Urinary bladder (tissue), 4 donors: ENCODE measurements at places on chromosomes 6 and 20. TPM values are rescaled to one million over a fixed set of nuclear protein-coding genes. Genes with fewer than 3 reads are reported as not detected.

Gene IL17A
- not detected for total RNA-seq

Gene LTA
- not detected for total RNA-seq

Gene WFDC10A
- not detected for total RNA-seq

Gene CCN2
- total RNA-seq = 85.8 TPM

Gene LST1
- total RNA-seq = 4.2 TPM

Gene ANKRD6
- total RNA-seq = 29.2 TPM

DNA sequence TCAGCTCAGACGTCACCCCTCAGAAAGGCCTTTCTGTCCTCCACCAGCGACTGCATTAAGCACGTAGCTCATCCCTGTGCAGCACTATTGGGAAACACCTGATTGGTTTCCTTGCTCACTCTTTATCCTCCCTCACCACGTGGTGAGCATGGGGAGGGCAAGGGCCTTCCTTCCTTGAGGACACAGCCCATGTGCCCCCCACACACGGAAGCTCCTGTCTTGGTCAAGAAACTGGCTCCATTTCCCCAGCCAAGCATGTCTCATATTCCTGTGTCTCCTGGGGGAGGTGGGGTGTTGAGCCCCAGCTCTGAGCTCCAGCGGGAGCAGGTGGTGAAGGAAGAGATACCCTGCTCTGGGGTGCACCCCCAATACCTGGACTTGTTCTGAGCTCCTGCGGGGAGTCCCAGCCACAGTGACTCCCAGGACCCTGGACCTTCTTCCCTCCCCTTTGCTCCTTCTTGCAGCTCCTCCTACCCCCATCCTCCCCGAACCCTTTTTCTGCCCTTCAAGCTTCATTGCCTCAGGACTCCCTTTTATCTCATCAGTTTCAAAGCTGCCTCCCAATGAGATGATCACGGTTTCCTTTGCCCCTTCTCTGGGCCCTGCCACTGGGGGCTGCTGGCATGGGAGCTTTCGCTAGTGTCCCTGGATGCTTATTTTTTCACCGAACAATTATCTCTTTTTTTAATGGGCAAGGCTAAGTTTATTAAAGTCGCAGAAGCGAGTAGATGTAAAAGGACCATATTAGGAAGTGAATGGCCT lies 230.1 kb downstream of the TFAP2C start:
- DNase-seq = no peak

GRCh38 chr6:111837007-111837406 lies 36.2 kb downstream of the FYN start:
- DNase-seq = no peak

- no peak for DNase-seq
Measured at GRCh38 chr6:3825331-3825831, 23.8 kb upstream of the FAM50B start.

GRCh38 chr6:5036269-5036668 lies 32.4 kb upstream of the RPP40 start:
- no peak for DNase-seq

- no peak for DNase-seq
Measured at GRCh38 chr6:90429713-90430112, 133.1 kb upstream of the BACH2 start.

- DNase-seq = no peak
Measured at GRCh38 chr20:2697768-2698167, 5.2 kb downstream of the EBF4 start.

GRCh38 chr6:104603108-104603745 lies 256.5 kb downstream of the HACE1 start:
- no peak for DNase-seq

DNA sequence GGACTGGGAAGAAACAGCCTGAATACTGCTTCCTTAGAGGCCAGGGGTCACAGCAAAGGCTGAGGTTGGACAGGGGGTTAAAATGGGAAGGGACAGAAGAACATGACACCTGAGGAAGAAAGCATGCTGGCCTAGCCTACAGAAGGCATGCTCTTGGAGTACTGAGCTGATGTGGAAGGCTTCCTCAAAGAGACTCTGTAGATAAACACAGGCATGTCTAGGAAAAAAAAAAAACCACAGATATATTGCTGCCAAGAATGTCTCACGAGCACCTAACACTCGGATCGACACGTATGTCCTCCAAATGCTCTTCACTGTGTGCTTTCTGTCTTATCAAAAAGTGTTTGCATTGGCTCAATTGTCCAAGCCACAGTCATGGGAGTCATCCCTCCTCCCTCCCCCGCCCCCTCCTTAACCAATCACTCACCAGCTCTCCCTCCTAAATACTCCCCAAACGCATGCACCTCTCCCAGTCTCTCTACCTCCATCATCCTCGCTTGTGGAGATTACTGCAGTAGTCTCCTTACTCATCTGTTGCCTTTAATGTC lies 101.1 kb upstream of the LRFN2 start:
- DNase-seq = no peak

DNA sequence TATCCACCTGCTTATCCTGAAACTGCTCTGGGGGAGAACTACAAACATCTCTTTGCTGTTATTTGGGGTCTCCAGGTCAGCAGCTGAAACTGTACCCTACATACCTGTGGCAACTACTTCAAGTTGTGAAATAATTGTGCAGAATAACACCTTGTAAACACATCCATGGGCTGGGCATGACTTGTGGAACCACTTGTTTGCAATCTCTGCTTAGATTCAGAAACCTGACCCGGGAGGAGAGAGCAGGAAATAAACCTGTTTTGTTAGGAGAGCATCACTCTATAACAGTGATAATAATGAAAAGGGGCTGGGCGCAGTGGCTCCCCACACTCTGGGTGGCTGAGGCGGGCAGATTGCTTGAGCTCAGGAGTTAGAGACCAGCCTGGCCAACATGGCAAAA lies 183.1 kb downstream of the NFATC2 start:
- DNase-seq = no peak

DNA sequence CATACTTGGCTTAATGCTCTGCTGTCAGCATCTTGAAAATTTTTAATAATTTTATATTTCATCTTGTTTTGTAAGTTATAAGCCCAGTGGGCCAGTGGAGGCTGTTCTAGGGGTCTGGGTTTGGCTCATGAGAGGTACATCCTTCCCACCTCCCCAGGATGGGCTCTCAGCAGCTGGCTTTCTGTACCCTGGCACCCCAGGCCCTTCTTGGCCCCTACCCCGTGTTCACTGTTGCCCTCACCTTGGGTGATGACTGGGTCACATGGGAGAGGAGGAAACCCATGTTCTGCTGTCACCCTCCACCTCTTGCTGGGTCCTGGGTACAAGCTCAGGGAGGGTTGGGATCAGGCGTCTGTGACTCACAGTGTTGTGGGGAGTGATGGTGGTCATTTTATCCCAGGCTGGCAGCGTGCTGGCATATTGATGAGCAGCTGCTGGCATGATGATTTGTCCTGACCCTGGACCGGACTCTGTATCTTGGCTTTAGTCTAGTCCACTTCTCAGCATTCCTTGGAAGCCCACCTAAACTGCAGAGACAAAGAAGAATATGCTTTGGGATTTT lies 34.6 kb downstream of the SLC16A10 start:
- DNase-seq = no peak

DNA sequence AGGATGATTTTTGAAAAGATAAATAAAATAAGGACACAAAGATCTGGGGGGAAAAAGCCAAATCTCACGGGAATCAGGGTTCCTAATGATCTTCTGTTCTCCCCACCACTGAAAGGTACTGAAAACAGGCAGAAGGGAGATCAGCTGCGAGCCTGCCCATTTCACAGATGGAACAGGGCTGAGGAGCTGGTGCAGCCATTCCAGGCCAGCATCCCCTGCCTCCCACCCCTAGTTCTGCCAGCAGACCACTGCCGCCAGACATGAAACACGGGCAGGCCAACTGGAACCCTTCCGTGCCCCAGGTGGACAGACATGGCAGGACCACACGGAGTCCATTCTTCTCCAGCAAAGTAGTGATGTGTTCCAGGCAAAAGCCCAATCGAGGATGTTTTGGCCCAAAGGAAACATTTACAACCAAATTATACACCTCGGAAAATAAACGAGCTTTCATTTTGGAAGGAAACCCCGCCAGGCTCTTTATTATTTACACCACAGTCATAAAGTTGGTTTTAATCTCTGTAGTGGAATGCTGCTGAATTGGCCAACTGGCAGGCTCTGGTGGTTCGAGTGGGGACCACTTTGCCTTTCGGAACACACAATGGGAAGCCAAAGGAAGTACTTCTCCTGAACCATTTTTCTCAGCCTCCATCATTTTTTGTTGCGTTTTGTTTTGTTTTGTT lies 28.2 kb downstream of the ISM1 start:
- DNase-seq = no peak

DNA sequence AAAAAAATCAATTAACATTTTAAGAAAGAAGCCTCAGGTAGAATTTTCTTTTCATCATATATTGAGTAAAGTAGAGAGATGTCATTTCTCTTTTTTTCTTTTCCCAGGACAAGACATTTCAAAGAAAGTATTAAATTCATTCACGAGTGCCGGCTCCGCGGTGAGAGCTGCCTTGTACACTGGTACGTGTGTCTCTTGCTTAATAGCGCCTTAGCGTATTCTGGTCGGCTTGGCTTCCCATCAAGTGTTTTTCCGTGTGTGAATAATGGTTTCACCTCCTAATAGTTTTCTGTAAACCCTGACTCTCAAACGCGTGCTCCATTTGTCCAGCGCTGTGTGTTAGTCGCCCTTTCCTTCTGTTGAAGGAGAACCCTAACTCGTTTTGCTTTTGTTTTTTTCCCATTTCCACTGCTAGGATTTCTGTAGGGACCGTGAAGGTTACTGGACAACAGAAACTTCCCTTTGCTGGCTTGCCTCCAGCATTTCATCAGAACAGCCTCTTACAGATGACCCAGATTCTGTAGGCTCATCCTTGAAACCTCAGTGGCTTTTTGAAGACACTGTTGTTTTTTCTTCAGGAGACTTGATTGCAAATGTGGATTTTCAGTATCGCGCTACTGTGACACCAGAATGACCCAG lies 45.7 kb upstream of the IRF4 start:
- no peak for DNase-seq

DNA sequence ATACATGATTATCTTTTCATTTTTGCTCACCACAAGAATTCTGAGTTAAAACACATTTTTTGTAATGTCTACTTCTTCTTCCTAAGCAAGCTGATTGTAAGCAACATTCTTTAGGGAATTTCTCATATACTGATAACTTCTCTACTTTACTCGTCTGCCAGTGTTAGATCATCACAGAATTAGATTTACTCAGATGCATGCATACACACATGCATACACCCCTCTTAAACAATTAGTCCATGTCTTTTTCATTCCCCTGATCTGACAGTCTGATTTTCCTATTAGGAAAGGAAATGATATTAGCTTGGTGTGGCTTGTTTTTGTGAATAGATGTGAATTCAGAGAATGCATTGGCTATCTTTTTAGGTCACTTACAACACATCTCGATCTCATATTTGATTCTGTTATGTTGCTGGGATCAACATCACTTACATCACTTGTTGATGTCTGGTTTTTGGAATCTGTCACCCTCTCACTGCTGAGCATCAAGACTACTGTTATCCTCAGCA lies 91.4 kb downstream of the FIG4 start:
- DNase-seq = no peak

DNA sequence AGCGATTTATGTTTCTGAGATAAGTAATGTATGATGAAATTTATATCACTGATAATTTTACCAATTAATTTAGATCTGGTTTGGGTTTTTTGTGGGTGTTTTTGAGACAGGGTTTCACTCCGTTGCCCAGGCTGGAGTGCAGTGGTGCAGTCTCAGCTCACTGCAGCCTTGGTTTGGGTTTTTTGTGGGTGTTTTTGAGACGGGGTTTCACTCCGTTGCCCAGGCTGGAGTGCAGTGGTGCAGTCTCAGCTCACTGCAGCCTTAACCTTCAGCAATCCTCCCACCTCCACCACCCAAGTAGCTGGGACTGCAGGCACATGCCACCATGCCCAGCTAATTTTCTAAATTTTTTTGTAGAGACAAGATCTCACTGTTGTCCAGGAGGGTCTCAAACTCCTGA lies 13.0 kb downstream of the MRS2 start:
- DNase-seq = no peak

GRCh38 chr6:39891976-39892375 lies 42.3 kb downstream of the MOCS1 start:
- DNase-seq = no peak

GRCh38 chr6:82030761-82031503 lies 216.6 kb downstream of the IBTK start:
- DNase-seq = no peak
